Fibroblast of mammary gland (primary cell): ENCODE measurements at places on chromosomes 12 and 14.

DNA sequence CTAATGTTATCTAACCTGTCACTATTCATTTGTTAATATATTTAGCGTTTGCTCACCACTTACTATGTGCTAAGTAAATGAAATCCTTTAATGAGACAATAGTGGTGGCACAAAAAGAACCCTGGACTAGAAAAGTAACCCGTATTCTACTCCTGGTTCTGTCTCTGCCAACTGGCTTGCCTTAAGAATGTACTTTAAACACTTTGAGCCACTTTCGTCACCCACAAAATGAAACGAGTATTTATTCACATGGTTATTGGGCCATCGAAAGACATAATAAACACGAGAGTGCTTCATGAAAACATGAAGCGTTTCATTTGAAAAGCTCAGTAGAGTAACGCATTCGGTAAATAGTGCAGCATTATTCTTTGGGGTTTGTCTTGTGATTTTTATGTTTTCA, 254.7 kb downstream of the EGLN3 start:
- no peak for DNase-seq

DNA sequence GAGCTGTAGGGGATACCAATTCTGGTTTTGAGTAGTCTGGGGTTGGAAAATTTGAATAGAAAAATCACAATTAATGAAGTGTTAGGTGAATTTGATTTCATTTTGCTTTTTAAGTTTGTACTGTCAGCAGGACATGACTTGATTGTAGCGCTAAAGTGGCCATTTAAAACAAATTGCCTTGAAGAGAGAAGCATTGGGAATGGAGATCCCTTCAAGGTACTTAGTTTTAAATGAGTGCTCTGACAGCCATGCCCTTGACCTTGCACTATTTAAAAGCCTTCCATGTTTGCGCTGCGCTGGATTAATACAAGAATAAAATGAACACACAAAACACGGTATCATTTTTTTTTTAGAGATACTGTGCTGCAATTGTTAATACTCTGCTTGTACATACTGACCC, 345.9 kb downstream of the NAV3 start:
- DNase-seq, result no peak

DNA sequence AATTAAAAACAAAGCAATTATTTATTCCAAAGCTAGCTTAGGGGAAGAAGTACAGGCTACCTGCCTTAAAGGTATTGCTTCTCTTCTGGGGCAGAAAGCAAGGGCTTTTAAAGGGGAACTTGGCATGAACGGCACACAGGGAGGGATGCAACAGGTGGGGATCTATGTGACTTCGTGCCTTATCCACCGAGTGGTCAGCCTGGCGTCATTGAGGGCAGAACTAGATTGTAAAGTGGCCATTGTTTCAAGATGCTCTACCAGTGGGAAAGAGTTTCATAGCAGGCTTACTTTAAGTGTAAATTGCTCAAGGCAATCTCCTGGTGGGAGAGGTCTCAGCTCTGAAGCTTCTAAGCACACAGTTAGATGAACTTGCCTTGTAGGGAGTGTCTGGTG, 360.4 kb downstream of the ATP23 start:
- no peak for DNase-seq

DNA sequence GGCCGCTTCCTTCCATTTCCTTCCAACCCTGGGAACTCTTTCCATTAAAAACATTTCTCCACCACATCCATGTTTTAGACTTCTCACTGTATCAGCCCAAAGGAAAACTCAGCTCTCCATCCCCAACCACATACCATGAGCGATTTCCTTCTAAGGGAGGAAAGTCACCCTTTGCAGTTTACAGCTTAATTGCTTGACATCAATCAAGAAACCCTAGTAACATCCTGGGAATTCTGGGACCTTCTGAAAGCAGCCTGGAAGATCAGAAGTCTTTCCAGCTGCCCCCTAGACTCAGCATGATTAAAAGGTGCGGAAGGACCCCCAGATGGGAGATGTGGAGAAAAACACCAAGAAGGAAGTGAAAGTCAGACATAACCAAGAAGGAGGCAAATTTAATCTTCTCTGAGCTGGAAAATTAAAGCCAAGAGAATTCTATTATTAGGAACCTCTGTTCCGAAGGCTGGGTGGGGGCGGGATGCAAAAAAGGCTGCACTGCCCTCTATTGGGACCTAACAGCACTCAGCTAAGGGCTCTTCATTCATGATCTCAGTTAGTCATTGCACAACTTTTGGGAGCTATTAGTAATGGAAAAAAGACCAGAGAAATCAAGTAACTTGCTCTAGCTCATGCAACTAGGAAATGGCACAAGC, 73.3 kb upstream of the PLXNC1 start:
- peak; percentile 95 for DNase-seq

DNA sequence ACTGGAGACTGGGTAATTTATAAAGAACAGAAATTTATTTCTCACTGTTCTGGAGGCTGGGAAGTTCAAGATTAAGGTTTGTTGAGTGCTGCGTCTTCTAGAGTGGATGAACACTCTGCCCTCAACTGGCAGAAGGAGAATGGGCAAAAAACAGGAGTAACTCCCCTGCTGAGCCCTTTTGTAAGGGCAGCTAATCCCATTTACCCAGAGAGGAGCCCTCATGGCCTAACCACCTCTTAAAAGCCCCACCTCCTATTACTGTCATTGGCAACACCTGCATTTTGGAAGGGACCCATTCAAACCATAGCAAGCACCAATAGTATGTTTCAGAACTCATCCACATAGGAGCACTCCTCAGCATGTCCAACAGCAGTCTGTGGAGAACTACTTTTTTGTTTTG, 47.4 kb downstream of the BORCS5 start:
- no peak for DNase-seq

- peak; percentile 51 for DNase-seq
Measured at GRCh38 chr12:122980183-122981035, at the start of gene ARL6IP4. ARL6IP4 (plus strand) TSS chr12:122980681; CDS start chr12:122981140, 459 bp downstream.

DNA sequence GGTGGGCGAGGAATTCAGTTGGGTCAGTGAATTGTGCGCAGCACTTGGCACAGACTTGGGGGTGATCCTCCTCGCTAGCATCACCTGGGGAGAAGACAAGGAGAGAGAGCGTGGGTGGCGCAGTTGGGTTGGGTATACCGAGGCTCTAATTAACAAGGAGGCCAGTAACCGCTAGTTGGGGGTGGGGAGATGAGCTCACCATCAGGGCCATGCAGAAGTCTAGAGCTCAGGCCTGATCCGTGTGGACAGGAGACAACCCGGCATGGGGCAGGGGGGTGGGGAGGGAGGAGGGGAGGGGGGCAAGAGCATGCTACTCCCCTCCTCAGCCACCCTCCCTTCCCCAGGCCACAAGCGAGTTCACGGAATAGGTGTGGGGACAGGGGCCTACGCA, 580 bp downstream of the SALL2 start:
- peak; percentile 25 for DNase-seq

GRCh38 chr14:72178517-72178916, 246.3 kb downstream of the RGS6 start:
- no peak for DNase-seq

DNA sequence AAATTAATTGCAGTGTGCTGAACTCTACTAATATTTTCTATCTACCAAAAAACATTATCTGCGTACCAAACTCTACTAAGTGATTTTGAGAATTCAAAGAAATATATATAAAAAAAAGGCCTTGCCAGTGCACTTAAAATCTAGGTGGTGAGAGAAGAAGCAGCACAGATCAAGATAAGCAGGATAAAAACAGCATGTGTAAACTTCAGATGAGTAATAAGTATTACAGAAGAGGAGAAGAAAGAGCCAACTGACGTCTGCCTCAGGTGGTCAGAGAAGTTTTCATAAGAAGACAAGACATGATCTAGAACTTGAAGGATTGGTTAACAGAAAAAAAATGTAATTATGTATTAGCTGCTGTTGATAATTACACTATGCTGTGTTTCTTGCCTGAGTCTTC, 166.4 kb downstream of the DUSP6 start:
- peak; percentile 55 for DNase-seq

GRCh38 chr14:81710232-81710845, 176.7 kb upstream of the SEL1L start:
- DNase-seq, result peak; percentile 28

- no peak for DNase-seq
Measured at GRCh38 chr14:54766276-54767138, 136.1 kb downstream of the GCH1 start.

- peak; percentile 32 for DNase-seq
Measured at GRCh38 chr12:60169904-60170303, 574.1 kb downstream of the SLC16A7 start.

- no peak for DNase-seq
Measured at GRCh38 chr14:49569281-49569680, 16.9 kb downstream of the RPS29 start.

DNA sequence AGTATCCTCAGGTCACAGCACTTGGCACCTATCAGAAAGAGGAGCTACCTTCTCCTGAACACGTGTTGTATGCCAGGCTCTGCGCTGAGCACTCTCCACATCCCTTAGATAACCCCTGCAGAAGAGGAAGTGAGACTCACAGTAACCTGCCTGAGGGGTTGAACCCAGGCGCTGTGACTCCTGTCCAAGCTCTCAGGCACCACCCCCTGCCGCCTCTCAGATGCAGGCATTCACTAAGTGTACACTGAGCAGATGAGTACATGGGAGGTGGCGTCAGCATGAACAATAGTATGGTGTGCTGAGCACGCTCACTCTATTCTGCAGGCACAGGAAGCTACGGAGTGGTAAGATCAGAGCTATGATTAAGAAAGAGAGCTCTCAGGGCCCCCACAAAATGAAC, 21.0 kb upstream of the RIC8B start:
- DNase-seq, result no peak
